ENCODE measurements at places on chromosomes 5 and 9.

- DNase-seq, result no peak
Measured at GRCh38 chr5:178587763-178588611, 2.2 kb downstream of the COL23A1 start.

DNA sequence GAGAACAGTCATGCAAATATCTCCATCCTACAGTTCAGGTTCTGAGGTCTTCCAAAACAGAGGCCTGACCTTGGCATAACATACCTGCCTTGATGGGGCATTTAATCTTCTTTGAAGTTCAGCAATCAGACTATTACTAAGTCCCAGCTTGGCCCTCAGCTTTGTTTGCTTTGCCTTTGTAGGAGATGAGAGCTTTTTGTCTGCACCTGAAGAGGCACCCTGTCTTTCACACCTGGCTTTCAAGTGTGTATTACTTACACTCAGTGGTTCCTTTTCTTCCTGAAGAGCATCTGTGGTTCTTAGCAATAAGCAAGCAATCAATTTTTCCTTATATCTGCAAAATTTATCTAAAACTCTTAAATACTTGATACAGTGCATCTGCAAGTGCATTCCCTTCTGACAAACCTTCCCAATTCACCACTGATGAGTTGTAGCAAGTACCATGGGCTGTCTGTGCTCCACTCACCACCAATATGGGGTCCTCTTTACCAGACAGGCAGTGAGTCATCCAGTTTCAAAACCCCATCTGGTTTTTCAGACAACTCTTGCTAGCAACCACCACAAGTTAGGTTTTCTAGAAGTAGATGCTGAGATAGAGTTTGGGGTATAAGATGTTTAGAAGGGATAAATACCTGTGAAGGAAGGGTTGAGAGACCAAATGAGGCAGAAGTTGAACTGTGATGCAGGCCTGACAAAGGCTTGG, 100.2 kb downstream of the HINT1 start:
- no peak for DNase-seq

GRCh38 chr9:96620832-96621269, 1.2 kb upstream of the CDC14B start:
- no peak for DNase-seq

GRCh38 chr5:169901896-169902295, 78.4 kb downstream of the INSYN2B start:
- DNase-seq, result no peak

GRCh38 chr5:10612251-10612650, 48.4 kb downstream of the ANKRD33B start:
- DNase-seq, result no peak

DNA sequence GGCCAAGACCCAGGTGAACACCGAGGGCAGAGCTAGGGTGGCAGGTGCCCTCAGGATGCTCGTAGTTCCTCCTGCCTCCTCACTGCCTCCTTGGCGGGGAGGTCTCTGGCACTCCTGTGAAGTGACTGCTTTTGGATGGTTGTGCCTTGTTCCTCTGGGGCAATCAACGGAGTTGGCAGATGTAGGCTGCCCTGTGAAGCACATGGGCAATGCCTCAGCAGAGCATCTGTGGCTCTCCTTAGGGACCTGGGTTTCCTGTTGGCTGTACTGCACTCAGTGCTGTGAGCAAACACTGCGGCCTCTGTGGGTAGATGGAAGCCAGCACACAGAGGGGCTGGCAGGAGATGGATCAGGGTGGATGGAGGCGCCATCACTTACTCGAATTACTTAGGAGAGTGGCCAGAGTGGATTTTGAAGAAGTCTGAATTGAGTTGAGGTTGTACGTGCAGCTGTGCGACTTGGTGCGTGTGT, 71.4 kb upstream of the COL5A1 start:
- no peak for DNase-seq

GRCh38 chr5:15124871-15125568, 253.4 kb upstream of the ANKH start:
- DNase-seq, result no peak

- DNase-seq, result no peak
Measured at GRCh38 chr5:114729986-114730385, 368.1 kb downstream of the KCNN2 start.

GRCh38 chr9:72790989-72791388, 161.9 kb downstream of the ALDH1A1 start:
- no peak for DNase-seq

Data from progenitor cell of endocrine pancreas (in vitro differentiated cells).